ENCODE measurements at places on chromosomes 6 and 20. TPM values are rescaled to one million over a fixed set of nuclear protein-coding genes. Genes with fewer than 3 reads are reported as not detected.

SLC4A11 gene
- total RNA-seq: 28.9 TPM

CLIC5 gene
- total RNA-seq: 0.06 TPM

SLC35D3 gene
- not detected for total RNA-seq

RNF182 gene
- 0.65 TPM for total RNA-seq

OPN5 gene
- not detected for total RNA-seq

DPPA5 gene
- total RNA-seq: not detected

C6orf141 gene
- 55.0 TPM for total RNA-seq

KHDRBS2 gene
- total RNA-seq: not detected

GRIK2 gene
- 0.13 TPM for total RNA-seq

GINM1 gene
- 29.8 TPM for total RNA-seq

NUS1 gene
- total RNA-seq: 8.7 TPM

ADAM33 gene
- total RNA-seq: 0.16 TPM

BCAS1 gene
- total RNA-seq: not detected

SIRPB1 gene
- total RNA-seq: 0.16 TPM

ULBP2 gene
- 4.7 TPM for total RNA-seq

CNR1 gene
- total RNA-seq: 0.19 TPM

CYP39A1 gene
- total RNA-seq: 0.97 TPM

C6orf163 gene
- 1.3 TPM for total RNA-seq

ZC2HC1B gene
- total RNA-seq: not detected

SPATA25 gene
- 0.49 TPM for total RNA-seq

PIM1 gene
- total RNA-seq: 3.1 TPM

FAM217A gene
- not detected for total RNA-seq

CST1 gene
- not detected for total RNA-seq

ZSCAN31 gene
- 21.3 TPM for total RNA-seq

RBPJL gene
- total RNA-seq: not detected

EGFL8 gene
- 0.81 TPM for total RNA-seq

SAMD3 gene
- not detected for total RNA-seq

TGM2 gene
- total RNA-seq: 265 TPM

SPEF1 gene
- total RNA-seq: 0.13 TPM

RGS17 gene
- 0.65 TPM for total RNA-seq

TMEM244 gene
- total RNA-seq: not detected

FITM2 gene
- total RNA-seq: 4.9 TPM

YWHAB gene
- 82.9 TPM for total RNA-seq

MROH8 gene
- 0.25 TPM for total RNA-seq

CARMIL1 gene
- total RNA-seq: 6.8 TPM

SHLD1 gene
- total RNA-seq: 2.4 TPM

ACTL10 gene
- total RNA-seq: 1.6 TPM

DYNLT2 gene
- 0.88 TPM for total RNA-seq

DEFB129 gene
- not detected for total RNA-seq

IFT52 gene
- total RNA-seq: 25.6 TPM

FAM83B gene
- not detected for total RNA-seq

CST7 gene
- total RNA-seq: not detected

EPPIN gene
- not detected for total RNA-seq
